Occipital lobe (tissue), 3 donors: ENCODE measurements at places on chromosomes 13 and 19. TPM values are rescaled to one million over a fixed set of nuclear protein-coding genes. Genes with fewer than 3 reads are reported as not detected.
A peak's percentile ranks its signal among the peaks of the same experiment; 100 is the strongest.

Gene FCHO1
- 24.6 TPM for total RNA-seq

Gene NAPA
- total RNA-seq = 26.8 TPM

Gene SLC10A2
- total RNA-seq = not detected

Gene PRSS57
- total RNA-seq = not detected

DNA sequence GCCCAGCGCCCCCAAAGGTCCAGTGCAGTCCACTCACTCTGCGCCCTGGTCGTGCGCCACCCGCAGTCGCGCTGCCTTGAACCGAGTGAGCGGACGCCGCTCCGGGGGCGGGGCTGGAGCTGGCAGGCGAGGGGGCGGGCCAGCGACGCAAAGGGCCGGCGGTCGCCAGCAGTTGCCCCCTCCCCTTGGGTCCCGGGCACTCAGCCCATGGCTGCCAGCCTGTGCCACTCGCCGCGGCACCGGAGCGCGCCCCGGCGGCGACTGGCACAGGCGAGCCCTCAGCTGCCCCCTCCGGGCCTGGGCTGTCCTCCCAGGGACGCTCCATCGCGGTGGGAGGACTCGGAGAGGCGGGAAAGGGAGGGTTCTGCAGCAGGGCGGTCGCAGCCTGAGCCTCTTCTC lies at the start of gene S1PR5:
S1PR5 (minus strand) TSS at position 87 of the 399 bp plus-strand sequence. CDS start 2,436 bp downstream, outside the sequence.
- DNase-seq = peak; percentile 73

DNA sequence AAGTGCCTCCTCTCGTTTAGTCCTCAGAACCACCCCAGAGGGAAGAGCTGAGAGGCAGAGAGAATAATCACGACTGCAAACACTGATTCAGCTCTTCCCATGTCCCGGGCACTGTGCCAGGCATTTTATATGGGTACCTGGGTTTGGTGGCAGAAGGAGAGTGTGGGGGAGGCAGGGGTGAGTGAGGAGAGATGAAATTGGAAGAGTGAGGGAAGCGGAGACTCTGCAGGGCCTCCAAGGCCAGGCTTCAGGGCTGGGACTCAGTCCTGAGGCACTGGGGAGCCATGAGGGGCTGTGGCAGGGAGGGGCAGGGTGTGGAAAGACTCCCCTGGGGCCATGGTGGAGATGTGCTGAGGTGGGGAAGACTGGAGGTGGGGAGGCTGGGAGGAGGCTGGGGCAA lies 8.7 kb downstream of the SYNGR4 start:
- peak; percentile 13 for DNase-seq

DNA sequence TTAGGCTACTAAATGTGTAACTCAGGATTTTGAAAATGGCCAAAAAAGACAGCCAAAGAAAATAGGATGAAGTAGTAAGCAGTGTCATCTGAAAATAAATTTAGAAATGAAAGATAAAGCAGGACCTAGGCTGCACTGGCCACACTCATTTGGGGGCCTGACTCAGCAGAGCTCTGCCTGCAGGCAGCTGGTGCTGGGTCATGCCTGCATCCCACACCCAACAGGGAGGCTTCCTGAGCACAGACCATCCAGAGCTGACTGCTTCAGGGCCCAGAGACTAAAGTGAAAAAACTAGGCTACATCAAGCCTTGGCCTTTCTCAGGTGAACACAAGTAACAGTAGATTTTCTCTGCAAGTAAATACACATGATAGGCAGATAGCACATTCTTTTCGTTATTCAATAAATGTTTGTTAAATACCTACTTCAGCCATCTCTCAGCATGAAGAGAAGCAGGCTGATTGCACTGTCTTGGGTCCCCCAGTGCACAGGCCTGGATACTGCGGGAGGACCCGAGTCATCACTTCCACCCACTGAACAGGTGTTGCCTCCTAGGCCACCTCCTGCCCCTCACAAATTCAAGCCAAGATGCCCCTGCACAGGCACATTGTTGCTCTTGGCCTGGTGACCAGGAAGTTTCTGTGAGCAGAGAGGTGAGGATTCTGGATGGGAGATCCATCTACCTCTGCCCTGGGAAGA lies 284.0 kb downstream of the OXGR1 start:
- DNase-seq = no peak

- no peak for DNase-seq
Observed at GRCh38 chr13:31896427-31896826, 135.1 kb upstream of the FRY start.
